ENCODE measurements at places on chromosomes 4 and X.
A peak's percentile ranks its signal among the peaks of the same experiment; 100 is the strongest.

DNA sequence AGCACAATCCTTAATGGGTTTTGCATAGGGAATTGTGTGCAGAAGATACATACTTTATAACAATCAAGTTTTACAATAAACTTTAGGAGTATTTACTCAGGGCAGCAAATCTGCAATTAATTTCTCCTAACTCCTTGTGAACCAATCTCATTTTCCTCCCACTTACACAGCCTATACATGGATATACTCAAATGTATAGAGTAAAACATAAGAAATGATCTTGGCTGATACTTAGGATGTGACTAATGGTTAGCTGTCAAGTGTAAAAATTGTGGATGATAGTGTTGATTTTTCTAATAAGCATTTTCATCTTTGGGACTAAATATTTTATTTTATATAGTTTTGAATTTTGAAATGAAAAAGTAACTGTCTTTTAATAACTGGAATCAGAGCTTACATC lies 759.6 kb downstream of the GRID2 start:
- DNase-seq: no peak

DNA sequence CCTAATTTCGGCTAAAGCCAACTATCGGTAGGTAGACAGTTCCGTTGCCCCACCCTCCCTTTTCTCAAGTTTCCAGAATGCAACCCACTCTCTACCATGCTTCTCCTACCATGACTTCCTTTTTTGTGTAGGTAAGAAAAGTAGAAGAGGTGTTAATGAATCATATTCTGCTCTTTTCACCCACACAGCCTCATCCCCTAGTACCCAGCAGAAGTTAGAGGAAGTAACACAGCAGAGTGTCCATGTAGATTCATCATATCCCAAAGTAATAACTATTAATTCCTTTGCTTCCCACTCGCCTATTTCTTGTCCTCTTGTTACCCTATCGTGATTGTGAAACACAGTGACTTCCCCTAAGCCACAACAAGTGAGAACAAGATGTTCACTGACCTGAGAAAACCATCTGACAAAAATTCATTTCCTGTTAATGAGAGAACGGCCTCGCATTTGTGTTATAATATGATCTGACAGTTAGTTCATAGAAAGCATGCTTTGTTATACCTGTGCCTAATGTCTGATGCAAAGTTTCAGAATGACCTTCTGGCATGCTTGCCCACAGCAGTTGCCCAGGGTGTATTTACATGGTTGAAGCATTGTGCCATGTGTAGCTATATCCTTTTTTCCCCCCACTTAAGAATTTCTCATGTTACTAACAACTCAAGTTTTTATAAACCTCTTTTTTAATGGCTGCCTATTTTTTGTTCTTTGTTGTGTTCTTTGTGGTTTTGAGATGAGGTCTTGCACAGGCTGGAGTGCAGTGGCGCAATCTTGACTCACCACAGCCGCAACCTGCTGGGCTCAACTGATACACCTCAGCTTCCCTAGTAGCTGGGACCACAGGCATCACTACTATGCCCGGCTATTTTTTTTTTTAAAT lies 185.6 kb downstream of the RAP1GDS1 start:
- peak; percentile 62 for DNase-seq

GRCh38 chrX:131827935-131828334 lies 195.2 kb upstream of the STK26 start:
- peak; percentile 28 for DNase-seq

DNA sequence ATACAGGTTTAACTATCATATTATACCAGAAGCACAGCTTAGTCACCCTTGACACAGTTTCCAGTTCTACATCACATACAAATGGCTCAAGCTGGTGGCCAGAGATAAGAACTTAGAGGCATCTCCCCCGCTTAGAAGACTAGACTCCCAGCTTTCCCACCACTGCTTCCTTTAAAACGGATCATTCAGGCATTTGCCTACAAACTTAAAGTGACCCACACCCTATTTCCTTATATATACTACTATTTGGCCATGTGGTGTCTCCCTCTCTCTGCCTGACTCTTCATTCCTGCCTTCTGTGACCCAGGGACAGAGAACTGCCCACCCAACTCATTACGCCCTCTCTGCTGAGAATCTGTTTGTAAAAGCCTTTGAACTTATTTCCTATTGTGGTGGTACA lies 781.2 kb upstream of the DIAPH2 start:
- no peak for DNase-seq

- DNase-seq: no peak
These were observed 19.5 kb downstream of the SMAD1 start for GRCh38 chr4:145501051-145501660.

- no peak for DNase-seq
These were observed 1.4 kb downstream of the PALLD start for GRCh38 chr4:168498251-168498650.

DNA sequence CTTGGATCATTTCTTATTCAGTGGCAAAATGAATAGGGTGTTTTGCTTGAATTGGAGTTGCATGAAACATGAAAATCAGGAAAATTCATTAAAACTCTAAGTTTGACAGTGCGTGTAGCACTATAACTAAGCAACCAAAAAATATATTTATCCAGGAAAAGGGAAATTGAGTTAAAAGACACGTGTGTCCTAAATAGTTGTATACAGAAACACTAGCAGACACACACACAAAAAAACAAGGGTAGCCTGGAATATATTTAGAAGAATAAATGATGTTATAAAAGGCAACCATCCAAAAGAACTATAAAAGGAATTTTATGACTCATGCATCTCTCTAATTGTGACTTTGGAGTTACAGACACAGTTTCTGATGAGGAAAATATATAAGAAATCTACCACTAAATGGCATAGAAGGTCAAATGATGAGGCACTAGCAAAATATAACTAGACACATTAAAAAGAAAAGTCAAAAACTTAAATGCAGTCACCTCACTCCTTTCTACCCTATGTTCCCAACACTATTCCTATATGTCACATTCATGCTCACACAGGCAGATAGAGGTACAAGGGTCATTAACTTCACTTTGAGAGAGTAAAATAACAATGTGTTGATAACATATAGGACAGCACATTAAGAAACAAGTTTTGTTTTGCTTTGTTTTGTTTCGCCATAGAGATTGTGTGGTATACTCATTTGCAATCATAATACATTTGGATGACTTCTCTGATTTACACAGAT lies 793.6 kb upstream of the INTU start:
- no peak for DNase-seq

GRCh38 chr4:127284236-127284635 lies 348.5 kb upstream of the INTU start:
- no peak for DNase-seq

- no peak for DNase-seq
These were observed 950.2 kb upstream of the SLIT2 start for GRCh38 chr4:19301527-19301926.

DNA sequence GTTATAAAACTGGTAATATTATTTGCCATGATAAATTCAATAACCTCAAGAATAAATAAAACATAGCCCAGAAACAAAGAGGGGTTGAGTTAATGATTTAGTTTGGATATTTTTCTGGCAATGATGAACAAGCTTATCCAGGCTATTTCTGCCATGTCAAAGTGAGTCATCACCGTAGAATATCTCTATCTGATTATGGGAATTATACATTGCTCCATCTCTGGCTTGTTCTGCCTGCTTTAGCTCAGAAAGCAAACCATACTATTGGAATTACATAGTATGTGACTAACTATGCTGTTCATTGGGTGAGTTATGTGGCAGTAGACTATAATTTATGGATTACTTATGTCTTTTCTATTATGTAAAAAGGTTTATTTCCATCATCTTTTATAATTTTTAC lies 680.1 kb upstream of the AADAT start:
- no peak for DNase-seq

- no peak for DNase-seq
These were observed 469.0 kb downstream of the IDS start for GRCh38 chrX:149036086-149036485.

DNA sequence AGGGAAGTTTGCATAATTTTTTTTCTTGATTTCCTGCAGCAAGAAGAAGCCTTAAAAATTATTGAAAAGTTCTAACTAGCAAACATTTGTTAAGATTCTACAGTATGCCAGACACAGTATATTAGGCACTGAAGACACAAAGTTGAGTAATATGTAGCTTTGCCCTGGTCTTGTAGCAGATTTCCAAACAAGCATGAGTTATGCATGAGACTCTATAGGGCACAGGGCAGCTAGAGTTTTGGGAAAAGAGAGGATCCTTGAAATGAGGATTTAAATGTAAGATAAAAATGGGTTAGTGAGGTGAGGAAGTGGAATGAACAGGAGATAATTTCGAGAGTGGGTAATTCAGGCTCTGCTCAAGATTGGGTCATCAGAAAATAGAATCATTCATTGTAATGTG lies 8.6 kb upstream of the GPRIN3 start:
- DNase-seq: no peak

- no peak for DNase-seq
These were observed 6.1 kb upstream of the SMPX start for GRCh38 chrX:21764008-21764407.
